Stimulated activated CD8-positive, alpha-beta memory T cell treated with anti-CD3 and anti-CD28 coated beads, Interleukin-7, amount 100 ng/mL, for 48 hours (primary cell): ENCODE measurements at places on chromosomes 1 and 21.
A peak's percentile ranks its signal among the peaks of the same experiment; 100 is the strongest.

GRCh38 chr1:112061901-112062320, 72.4 kb upstream of the KCND3 start:
- no peak for DNase-seq

DNA sequence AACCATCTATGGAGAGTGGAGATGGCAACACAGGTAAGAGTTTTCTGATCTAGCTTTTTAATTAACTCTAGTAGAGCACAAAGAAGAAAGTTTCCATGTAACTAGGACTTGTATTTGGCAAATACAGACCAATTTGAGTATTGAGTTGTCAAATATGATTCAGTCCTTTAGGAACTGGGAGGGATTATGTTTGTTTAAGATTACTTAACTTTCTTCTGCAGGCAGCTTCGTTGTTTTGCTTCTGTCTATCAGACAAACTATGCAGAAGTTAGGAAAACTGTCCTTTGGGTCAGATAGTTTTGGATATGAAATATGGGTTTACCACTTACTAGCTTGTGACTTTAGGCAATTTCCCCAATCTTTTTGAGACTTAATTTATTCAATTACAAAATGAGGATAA, 111.8 kb downstream of the POU2F1 start:
- no peak for DNase-seq

GRCh38 chr1:11967028-11967547, 13.2 kb upstream of the MFN2 start:
- DNase-seq, result no peak

DNA sequence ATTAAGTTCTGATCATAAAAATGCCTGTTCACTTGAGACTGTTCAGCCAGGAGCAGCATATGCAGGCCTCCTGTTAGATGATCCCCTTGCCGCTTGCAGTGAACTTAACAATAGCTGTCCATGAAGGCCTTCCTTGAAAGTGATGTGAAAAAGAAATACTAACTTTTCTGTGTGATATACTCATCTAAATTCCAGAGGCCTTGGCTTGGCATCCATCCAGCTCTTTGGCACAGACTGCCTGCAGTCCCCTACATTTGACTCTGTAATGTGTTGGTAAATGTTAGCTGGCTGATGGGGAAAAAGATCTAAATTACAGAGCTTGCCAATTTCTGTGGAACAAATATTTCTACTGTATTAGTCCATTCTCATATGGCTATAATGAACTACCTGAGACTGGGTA, 73.7 kb downstream of the KCNK2 start:
- DNase-seq, result no peak

- no peak for DNase-seq
Measured at GRCh38 chr1:229596925-229597699, 28.8 kb downstream of the TAF5L start.

- DNase-seq, result peak; percentile 92
Measured at GRCh38 chr1:16440470-16441281, at the start of gene NECAP2. NECAP2 (plus strand) TSS chr1:16440724; CDS start chr1:16440762, 38 bp downstream.

DNA sequence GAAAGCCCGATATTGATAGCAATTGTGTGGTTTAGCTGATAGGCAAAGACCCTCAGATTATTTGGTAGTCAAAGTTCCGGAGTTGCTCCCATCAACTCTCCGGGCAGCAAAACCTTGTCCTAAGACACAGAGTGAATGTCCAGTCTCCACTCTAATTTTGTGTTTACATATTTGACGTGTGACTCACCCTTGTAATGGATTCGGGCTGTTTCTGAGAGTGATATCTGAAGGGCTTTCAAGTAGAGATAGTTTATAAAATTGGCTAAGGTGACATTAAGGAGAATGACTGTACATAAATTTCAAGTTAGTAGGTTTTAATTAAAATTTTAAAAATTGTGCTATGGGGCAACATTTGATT, 154.2 kb downstream of the CNIH3 start:
- no peak for DNase-seq

DNA sequence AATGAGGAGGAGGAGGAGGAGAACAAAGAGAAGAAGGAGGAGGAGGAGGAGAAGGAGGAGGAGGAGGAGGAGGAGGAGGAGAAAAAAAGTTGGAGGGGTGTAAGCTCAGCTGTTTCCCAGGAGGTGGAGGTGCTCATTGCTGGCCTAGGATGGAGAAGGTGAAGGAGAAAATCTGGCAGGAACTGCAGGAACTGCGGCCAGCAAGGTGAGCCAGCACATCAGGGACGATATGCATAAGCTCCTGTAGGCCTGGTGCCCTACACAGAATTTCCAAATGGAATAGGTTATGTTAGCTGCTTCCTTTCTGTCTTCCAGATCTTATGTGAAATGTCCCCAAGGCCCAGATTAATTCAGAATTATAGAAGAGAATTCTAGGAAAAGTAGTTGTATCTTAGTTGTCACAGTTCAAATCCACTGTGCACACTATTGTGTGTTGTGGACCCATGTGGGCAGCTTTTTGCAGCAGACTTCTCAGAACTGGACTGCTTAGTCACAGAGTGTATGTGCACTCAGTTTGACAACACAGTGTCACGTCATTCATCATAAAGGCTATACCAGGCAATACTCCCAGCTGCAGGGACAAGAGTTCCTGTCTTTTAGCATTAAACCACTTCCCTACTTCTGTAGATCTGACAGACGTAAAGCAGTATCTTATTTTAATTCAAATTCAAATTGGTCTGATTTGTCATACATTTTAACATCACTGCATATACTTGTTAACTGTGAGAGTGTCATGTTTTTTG, 303.7 kb downstream of the HLX start:
- DNase-seq, result no peak

DNA sequence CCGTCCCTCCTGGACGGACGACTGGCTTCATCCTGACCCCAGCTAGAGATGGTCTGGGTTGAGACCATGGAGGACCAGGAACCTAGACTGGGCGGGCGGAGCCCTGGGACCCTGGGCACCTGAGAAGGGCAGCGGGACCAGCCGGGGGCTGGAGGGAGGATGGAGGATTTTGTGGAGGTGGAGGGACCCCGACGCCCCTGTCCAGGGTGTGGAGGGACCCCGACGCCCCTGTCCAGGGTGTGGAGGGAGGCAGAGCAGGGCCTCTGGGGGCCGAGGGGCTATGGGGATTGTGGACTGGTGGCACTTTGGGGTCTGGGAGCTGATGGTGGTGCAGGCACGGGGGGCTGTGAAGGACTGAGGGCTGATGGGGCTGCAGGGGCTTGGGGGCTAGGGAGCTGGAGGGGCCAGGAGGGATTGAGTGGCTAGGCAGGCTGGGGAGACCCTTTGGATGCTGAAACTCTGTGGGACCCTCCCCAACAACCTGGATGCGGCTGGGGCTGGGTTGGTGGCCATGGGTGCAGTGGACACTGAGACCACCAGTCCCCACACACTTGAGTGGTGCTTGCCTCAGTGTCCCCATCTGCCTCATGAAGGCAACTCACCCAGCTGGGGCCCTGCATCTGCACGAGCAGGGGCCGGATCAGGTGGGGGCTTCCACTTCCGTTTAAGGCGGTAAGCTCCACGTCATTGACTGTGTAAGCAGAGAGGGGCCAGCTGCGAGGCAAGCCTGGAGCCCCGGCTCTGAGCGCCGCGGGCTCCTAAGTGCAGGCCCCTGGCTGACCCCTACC, 7.4 kb downstream of the GJC2 start:
- DNase-seq, result no peak

- no peak for DNase-seq
Measured at GRCh38 chr1:204130981-204131892, 20.6 kb downstream of the ETNK2 start.

DNA sequence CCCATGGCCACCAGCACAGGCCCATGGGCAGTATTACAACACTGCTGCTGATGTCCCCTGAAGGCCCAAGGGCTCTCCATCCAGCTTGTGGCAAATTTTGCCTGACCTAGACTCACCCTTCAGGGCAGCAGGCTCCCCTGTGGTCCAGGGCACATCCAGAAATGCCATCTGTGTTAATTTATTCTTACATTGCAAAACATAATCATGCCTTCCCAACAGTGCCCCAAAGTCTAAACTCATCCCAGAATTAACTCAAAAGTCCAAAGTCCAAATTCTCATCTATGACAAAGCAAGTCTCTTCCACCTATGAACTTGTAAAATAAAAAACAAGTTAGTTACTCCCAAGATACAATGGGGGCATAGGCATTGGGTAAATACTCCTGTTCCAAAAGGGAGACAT, 13.3 kb downstream of the VN1R5 start:
- no peak for DNase-seq

GRCh38 chr1:2972879-2973575, 48.2 kb upstream of the ACTRT2 start:
- no peak for DNase-seq

DNA sequence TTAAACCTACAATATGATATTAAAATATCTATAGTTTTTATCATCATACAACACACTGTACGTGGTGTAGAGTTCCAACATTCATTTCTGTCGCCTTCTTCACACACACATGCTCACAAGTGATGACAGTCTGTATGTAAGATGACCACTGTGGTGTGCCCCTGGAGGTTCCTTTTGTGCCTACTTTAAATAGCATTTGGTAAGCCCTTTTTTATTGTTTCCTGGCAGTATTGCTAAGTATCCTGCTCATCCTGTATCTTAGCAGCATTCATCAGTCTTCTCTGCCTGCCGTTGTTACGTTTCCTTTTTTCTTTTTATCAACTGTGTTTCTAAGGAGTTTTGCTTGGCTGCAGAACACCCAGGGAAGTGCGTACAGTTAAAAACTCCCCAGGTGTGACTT, 231.4 kb downstream of the CHRM3 start:
- DNase-seq, result no peak

DNA sequence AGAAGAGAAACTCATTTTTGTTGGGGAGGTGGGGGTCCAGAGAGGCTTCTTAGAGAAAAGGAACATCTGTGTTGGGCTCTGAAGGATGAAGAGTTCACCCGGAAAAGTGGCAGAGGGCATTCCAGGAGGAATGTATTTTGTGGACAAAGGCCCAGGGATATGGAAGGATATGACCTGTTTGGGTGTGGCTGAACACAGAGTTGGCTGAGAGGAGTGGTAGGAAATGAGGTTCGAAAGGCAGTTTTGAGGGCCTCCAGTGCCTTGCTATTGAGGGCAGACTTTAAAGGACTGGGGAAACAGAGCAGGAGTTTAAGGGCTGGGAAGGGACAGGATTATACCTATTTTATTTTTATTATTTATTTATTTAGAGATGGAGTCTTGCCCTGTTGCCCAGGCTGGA, 27.3 kb upstream of the WASF2 start:
- DNase-seq, result no peak

- DNase-seq, result no peak
Measured at GRCh38 chr1:162398999-162399580, 12.8 kb downstream of the SH2D1B start.

DNA sequence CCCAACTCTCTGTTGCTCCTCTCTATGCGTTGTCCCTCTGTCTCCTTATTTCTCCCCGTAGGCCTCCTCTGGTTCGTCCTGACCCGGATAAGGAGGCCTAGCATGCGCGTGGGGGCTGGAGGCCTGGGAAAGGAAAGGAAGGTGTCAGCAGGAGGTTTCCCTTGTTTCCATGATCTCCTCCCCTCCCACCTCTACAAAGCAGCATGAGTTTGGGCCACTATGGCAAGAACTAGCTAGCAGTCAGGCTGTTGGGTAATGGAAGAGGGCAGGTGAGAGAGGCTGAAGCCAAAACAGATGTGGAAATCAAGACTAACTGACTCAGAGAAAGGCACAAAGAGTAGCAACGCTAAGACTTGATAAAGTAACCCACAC, 687 bp upstream of the SEMA6C start:
- no peak for DNase-seq

GRCh38 chr1:156553860-156554485, 18.4 kb downstream of the IQGAP3 start:
- no peak for DNase-seq

GRCh38 chr1:232282498-232282897, 347.4 kb downstream of the SIPA1L2 start:
- no peak for DNase-seq

DNA sequence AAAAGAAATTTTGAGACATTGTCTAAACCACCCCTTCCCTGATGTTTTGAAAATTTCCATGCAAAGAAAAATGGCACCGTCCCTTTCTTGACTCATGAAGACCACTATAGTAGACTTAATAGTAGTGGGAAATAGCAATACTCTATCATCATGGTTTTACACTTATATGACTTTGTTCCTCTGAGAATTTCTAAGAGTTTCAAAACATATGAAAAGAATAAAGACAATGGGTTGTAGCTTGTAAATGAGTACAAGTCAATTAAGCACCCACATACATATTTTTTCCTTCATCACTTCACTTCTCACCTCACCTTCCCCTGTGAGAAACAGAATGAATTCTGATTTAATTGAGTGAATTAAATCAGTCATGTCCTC, 151.7 kb downstream of the LYPLAL1 start:
- no peak for DNase-seq

GRCh38 chr1:206921772-206922265, at the start of gene FCMR:
FCMR (minus strand) TSS chr1:206921941; CDS start chr1:206921854, 87 bp downstream.
- no peak for DNase-seq

- DNase-seq, result no peak
Measured at GRCh38 chr1:213136190-213136917, 85.3 kb downstream of the RPS6KC1 start.

DNA sequence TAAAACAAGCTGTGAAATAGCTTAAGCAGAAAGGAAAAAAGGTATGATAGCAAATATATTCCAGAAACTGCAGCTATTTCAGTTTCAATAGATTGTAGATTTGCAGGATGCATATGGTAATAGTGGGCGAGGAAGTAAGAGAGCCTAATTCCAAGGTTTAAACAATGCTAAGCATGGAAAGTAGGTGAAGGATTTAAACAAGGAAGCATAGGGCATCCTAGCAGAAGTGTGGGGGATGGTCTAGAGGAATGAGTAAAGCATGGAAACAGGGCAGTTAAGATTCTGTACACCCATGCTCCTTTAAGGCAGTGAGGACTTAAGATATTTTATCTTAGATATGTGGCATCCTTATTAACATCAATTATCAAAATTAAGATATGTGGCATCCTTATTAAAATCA, 2.6 kb downstream of the IVNS1ABP start:
- no peak for DNase-seq

DNA sequence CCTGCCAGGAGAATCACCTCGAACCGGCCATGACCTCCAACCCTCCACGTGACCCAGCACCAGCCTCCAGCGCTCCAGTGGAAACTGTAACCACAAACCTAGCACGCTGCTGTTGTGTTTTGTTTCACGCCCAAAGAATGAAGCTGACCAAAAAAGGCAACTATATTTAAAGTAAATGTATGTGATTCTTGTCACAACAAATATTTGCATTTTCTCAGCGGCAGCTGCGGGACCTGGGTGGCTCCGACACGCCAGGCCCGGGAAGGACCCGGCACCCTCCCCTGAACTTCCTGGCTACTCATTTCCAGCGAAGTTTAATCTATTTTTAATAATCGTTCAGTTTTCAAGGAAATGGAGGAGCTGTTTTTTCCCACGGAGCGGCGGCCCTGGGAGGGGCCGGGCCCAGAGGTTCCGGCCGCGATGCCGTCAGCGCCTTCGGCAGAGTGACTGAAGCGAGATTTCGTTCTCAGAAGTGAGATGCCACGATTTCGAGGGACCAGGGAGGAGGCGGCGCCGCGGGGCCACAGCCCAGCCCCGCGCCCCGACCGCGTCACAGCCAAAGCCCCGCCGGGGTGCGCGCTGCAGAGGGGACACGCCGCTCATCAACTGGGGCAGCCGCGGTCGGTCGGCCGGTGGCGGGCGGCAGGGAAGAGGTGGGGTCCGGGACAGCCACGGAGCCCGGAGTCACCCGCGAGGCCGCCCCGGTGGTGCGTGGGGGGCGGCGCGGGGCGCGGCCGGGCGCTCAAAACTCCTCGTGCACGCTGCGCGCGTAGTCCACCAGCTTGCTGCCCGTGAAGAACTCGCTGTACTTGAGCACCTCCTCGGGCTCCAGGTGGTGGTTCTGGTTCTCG, 3.0 kb upstream of the TNFRSF4 start:
- no peak for DNase-seq
